ENCODE measurements at places on chromosomes 7 and 10. TPM values are rescaled to one million over a fixed set of nuclear protein-coding genes. Genes with fewer than 3 reads are reported as not detected.

Gene FAM25C
- not detected for polyA plus RNA-seq

Gene MTURN
- polyA plus RNA-seq, result 8.9 TPM

Gene ADIRF
- not detected for polyA plus RNA-seq

Gene AOC1
- 0.11 TPM for polyA plus RNA-seq

Gene HTR5A
- polyA plus RNA-seq, result not detected

Gene COL17A1
- not detected for polyA plus RNA-seq

Gene SFR1
- polyA plus RNA-seq, result 12.4 TPM

Gene MEOX2
- not detected for polyA plus RNA-seq

Gene ASZ1
- polyA plus RNA-seq, result not detected

Gene CYP3A5
- 0.16 TPM for polyA plus RNA-seq

Gene IL15RA
- polyA plus RNA-seq, result 6.4 TPM

Gene PILRB
- polyA plus RNA-seq, result 14.3 TPM

Gene GIMAP4
- 16.2 TPM for polyA plus RNA-seq

Gene AKR1B15
- polyA plus RNA-seq, result not detected

Gene GPR158
- polyA plus RNA-seq, result not detected

Gene HOXA3
- polyA plus RNA-seq, result not detected

Gene GNGT1
- polyA plus RNA-seq, result not detected

Gene RGR
- not detected for polyA plus RNA-seq

Gene PTF1A
- polyA plus RNA-seq, result not detected

Gene LRRN3
- polyA plus RNA-seq, result 2.7 TPM

Gene PILRA
- polyA plus RNA-seq, result 2.3 TPM

Gene NANOS1
- not detected for polyA plus RNA-seq

Gene C7orf57
- polyA plus RNA-seq, result not detected

Gene LAMB1
- not detected for polyA plus RNA-seq

Gene C10orf67
- polyA plus RNA-seq, result not detected

Gene ARHGEF5
- 1.4 TPM for polyA plus RNA-seq

Gene HDAC9
- polyA plus RNA-seq, result 81.2 TPM

Gene CNPY1
- polyA plus RNA-seq, result not detected

Gene MASTL
- polyA plus RNA-seq, result 3.8 TPM

Gene GATA3
- polyA plus RNA-seq, result 2.0 TPM

Gene KCND2
- not detected for polyA plus RNA-seq

Gene PCGF5
- 81.7 TPM for polyA plus RNA-seq

Gene SYT15B
- polyA plus RNA-seq, result not detected

Gene NFE2L3
- polyA plus RNA-seq, result 4.9 TPM

Gene CRPPA
- polyA plus RNA-seq, result 0.79 TPM

Gene PKD2L1
- polyA plus RNA-seq, result not detected

Gene HMX2
- polyA plus RNA-seq, result not detected

Gene CTTNBP2
- not detected for polyA plus RNA-seq

Gene ZNF736
- 4.6 TPM for polyA plus RNA-seq

Gene IQUB
- polyA plus RNA-seq, result not detected

Gene ADAM22
- polyA plus RNA-seq, result 0.23 TPM

Gene GBF1
- 12.6 TPM for polyA plus RNA-seq

Gene SPDYE9
- 0.19 TPM for polyA plus RNA-seq

Gene RAMP3
- polyA plus RNA-seq, result not detected

Gene PVRIG
- 94.5 TPM for polyA plus RNA-seq

Gene TCAF2
- 2.4 TPM for polyA plus RNA-seq

Gene TLX1
- polyA plus RNA-seq, result not detected

Gene PRSS2
- polyA plus RNA-seq, result not detected

Gene NME8
- polyA plus RNA-seq, result not detected

Gene ERV3-1
- polyA plus RNA-seq, result 13.9 TPM

Gene BLOC1S2
- 103 TPM for polyA plus RNA-seq

Measured in IgD-negative memory B cell (primary cell).